ENCODE measurements at places on chromosomes 4 and X. TPM values are rescaled to one million over a fixed set of nuclear protein-coding genes. Genes with fewer than 3 reads are reported as not detected.
A peak's percentile ranks its signal among the peaks of the same experiment; 100 is the strongest.

GRCh38 chrX:24146283-24146949, 3.1 kb upstream of the ZFX start:
- DNase-seq: no peak

DNA sequence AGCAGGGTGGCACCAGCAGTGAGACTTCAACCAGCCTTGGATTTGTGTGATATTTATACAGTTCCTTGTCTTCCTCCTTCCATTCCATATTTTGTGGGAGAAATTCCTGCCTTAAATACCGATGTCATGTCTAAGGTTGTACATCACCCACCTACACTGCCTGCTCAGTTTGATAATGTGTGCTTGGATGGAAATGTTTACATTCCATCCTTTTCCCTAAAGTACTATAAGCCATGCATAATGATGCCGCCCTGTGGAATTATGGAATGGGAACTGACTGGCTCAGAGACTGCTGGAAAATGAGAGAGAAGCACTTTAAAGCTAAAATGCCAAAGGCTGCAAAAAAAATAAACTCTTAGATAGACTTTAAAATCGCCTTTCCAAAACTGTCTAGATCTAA, 11.3 kb upstream of the GLUD2 start:
- DNase-seq: no peak

GRCh38 chrX:20595928-20596575, 329.3 kb upstream of the RPS6KA3 start:
- DNase-seq: no peak

DNA sequence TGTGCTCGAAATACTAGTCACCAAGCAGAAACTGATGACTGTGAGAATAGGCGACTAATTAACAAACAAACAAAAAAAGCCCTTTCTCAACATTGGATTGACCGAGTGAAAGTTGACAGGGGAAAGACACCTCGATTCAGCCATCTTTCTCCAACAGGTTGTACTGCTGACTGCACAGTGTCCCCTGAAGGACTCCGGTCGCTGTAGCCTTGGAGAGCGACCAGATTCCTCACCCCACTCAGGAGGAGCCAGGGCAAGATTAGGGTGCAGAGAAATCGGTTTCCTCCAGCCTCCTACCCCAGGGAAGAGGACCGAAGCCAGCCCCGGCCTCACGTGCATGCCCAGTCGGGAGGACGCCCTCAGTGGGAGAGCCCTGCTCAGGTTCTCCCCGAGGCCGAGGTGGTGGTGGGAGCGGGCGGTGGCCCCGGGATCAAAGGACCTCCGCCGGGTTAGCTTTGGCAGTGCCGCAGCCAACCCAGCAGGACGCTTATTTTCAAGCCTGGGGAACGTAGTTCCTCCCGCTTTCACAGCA, 1.1 kb upstream of the RAP1GDS1 start:
- peak; percentile 69 for DNase-seq

- DNase-seq: no peak
Measured at GRCh38 chrX:54089191-54089590, 44.9 kb upstream of the PHF8 start.

DNA sequence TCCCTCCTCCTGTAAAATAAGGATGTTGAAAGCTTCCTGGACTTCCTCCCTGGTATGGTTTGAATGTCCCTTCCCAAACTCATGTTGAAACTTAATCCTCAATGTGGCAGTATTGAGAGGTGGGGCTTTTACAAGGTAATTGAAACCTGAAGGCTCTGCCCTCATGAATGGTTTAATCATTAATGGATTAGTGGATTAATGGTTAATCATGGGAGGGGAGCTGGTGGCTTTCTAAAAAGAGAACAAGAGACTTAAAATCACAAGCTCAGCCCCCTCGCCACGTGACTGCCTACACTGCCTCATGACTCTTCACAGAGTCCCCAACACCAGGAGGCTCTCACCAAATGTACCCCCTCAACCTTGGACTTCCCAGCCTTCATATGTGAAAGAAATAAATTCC, 124.6 kb upstream of the ANXA3 start:
- no peak for DNase-seq

DNA sequence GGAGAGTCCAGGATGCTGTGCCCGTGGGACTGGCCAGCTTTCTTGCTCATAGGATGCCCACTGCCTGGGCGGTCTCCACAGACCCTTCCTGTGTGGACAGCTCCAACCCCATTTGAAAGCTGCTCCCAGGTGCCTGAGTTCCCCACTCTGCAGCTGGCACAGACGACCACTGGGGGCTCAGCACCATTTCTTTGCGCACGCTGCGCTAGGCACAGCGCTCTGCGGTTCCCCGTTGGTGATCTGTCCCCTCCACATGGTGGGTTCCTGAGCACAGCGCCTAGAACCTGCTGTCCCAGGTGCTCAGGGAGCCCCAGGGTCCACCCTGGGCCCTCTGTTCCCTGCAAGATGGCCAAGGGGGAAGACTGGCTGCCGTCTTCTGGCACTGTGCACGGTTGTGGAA, 45.4 kb upstream of the AFAP1 start:
- no peak for DNase-seq

DNA sequence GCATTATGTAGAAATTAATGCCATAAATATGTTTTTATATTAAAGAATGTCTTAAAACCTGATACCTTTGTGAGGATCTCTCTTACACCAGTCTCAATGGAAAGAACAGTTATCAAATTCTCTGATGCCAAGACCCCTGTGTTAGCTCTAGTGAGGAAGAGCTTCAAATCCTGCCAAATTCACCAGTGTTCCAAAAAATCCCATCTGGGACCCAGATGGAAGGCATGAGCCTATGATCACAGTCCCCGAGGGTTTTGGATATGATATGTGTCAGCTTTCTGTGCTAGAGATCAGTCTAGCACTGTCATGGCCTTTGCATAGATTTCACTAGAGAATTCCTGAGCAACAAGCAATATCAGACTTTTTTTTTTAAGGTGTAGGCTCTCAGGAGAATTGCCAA, 412.1 kb downstream of the UBE2NL start:
- DNase-seq: no peak

DNA sequence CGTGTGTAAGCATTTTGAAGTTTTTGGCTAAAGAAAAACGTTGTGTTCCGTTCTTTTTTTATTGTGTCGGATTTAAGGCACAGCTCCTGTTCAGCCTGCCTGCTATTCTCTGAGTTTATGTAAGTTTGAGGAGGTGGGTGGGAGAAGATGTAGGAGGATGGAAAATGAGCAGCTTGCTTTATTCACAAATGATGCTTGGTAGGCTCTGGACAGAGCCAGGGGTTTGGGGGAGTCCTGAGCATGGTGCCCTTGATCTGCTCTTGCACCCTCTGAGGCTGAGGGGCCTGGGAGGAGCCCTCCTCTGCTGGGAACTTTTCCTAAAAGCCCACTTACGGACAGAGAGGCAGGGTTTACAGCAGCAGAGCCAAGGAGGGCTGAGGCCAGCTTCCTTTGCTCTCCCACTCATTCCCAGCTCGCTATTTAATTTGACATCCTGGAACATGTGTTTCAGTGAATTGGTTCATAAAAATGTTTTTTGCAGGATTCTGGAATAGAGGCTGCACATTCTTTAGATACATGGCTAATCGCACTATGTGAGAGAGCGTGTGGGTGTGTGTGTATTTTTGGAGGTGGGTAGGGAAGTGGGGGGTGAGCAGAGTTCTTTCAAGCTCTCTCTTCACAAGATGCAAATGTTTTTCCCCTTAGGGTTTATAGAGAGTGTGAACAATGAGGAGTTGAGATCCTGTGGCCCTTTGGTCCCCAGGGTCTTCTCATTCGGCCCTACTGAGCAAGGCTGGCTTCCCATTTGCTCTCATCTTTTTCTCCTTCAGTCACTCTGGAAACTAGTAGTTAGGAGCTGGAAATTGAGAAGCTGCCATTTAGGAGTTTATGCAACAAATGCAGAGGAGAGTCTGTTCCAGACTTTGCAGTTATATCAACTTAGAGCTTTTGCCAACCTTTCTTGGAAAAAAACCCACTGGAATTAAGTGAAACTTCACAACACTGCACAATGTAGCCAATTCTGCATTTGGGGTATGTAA, 32.1 kb downstream of the TMEM131L start:
- no peak for DNase-seq

DNA sequence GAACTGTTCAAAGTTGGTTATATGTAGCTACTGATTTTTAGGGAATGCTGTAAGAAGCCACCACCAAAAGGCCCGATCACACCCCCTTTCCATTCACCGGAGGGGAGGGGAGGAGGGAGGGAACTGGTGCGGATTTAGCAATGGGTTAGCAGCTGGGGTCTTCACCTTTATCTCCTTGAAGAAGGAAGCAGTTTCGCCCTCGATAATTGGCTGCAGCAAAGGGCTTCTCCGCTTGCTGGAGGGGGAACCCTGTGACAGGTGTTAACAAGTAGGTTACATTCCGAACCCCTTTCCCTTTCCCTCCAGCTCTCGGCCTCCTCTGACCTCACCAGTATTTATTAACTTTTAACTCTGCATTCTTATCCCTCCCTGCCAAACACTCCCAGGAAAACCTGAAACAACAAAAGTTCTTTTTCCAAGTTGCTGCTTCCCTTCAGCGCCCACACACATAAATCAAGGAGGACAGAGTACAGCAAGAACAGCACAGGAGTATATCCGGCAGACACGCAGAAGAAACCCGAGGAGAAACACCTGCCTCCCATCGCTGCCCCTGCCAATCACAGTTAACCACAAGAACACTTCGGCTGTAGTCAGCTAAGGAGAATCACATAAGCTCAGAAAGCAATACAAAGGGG, 39.8 kb upstream of the NAP1L5 start:
- DNase-seq: peak; percentile 49

DNA sequence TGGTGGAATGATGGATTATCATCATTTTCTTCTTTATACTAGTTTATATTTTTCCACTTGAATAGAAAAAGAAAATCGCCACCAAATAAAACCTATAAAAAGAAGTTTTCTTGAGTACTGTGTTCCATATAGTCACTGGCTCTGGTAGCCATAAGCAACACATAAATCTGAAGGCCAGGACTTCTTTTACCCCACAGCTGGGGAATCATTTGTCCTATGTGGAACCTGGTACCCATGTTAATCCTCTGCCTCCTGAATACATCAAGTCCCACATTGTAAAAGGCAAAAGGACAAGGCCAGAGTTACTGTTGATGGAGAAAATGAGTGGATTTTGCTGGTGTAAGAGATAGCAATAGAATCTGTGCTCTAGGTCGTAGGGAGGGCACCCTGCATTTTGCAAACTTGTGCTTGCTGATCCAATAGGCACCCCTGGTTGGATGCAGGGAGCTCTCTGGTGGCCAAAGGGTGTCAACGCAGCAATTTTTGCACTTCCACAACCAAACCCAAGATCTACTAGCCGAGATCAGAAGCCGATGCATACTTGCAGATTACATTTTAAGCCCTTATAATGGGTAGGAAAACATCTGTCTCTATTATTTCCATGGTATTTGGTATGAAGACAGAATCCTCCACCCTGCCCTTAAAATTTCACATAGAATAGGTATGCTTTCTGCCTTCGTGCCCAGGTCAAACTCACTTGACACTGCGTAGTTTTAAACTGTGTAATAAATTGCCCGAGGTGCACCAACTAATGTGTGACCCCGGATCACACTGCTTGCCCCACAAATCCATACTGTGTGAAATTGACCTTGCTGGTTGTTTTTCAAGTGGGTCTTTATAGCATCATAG, 146.2 kb upstream of the SCML1 start:
- peak; percentile 40 for DNase-seq

DNA sequence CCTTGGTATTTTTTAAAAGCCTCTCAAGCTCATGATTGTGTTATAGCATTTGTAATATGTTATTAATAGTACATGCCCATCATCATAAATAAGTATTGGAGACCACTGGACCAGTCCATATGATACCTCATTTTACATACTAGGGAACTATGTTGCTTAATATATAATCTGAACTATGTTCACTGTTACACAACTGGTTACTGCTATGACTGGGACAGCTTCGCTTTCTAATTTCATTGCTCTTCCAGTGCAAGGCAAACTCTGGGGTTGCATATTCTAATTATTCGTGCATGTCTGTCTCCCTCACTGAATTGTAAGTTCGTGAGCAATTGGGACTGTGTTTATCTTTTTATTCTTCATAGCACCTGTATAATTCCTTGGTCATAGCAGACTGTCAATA, 330.5 kb downstream of the RAPGEF2 start:
- DNase-seq: no peak

DNA sequence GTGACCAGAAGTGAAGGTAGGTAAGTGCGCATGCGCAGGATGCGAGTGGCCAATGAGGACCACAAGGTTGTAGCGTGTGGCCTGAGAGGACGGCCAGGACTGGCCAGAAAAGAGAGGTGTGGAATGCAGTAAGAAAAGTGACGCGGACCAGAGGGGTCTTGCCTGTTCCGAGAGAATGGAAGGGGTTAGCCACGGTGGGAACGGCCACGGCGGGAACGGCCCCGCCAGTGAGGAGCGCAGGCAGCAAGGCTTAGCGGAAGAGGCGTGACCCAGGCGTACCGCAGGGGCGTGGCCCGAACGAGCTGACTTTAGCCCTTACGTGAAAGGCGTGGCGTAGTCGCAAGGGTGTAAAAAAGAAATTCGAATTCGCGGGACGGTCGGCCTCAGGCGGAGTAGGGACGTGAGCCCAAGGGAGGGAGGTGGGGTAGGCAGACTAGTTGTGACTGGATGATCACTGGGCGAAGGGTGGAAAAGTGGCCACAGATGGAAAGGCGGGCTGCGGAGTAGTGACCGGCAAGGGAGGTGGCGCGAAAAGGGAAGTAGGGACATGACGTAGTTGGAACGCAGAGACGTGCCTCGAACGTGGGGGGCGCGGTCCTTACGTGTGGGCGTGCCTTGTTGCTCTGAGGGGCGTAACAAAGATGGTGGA, 10.4 kb upstream of the CLTRN start:
- DNase-seq: peak; percentile 96

DNA sequence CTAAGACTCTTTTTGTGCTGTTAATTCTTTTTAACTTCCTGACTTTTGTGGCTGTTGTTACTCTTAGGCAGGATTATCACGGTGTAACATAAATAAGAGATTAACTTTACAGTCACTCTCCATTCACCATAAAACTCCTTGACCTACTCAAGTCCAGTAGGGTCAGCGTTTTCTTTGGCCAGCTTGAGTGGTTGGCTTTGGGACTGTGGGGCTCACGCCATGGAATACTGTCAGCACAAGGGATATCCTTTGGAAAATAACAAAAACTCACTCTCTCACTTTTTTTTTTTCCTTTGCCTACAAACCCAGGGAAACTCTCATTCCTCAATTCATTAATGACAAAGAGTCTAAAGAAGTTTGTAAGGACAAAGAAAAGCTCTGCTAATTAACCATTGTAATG, 89.4 kb upstream of the TLL1 start:
- no peak for DNase-seq

- DNase-seq: no peak
Measured at GRCh38 chr4:38660838-38661237, 3.2 kb upstream of the KLF3 start.

MCF2 gene
- total RNA-seq: not detected

TMEM31 gene
- not detected for total RNA-seq

MAGEA6 gene
- total RNA-seq: not detected

ARHGAP24 gene
- 4.9 TPM for total RNA-seq

LAMTOR3 gene
- total RNA-seq: 25.8 TPM

SPP1 gene
- 8.0 TPM for total RNA-seq

GLRA3 gene
- total RNA-seq: not detected

AKAP14 gene
- not detected for total RNA-seq

Data from psoas muscle (tissue), 8 donors.